IMR-90 (cell line): ENCODE measurements at places on chromosomes 12 and 14. TPM values are rescaled to one million over a fixed set of nuclear protein-coding genes. Genes with fewer than 3 reads are reported as not detected.
A peak's percentile ranks its signal among the peaks of the same experiment; 100 is the strongest.

CABP1 gene
- polyA plus RNA-seq, result 0.20 and 1.1 TPM in 2 replicates

VRTN gene
- polyA plus RNA-seq, result not detected in 2 replicates

TAS2R46 gene
- 0.09 TPM in 1 of 2 replicates, not detected in the other for polyA plus RNA-seq

IFI27L2 gene
- 187 and 261 TPM in 2 replicates for polyA plus RNA-seq

C12orf50 gene
- polyA plus RNA-seq, result not detected in 2 replicates

- no peak for DNase-seq
These were observed 30.2 kb upstream of the NPAS3 start for GRCh38 chr14:32908196-32909084.

GRCh38 chr14:89399594-89400068 is 17.4 kb downstream of the FOXN3 start:
- peak; percentile 96 for DNase-seq

GRCh38 chr12:9001233-9001632 is 11.9 kb downstream of the KLRG1 start:
- no peak for DNase-seq

DNA sequence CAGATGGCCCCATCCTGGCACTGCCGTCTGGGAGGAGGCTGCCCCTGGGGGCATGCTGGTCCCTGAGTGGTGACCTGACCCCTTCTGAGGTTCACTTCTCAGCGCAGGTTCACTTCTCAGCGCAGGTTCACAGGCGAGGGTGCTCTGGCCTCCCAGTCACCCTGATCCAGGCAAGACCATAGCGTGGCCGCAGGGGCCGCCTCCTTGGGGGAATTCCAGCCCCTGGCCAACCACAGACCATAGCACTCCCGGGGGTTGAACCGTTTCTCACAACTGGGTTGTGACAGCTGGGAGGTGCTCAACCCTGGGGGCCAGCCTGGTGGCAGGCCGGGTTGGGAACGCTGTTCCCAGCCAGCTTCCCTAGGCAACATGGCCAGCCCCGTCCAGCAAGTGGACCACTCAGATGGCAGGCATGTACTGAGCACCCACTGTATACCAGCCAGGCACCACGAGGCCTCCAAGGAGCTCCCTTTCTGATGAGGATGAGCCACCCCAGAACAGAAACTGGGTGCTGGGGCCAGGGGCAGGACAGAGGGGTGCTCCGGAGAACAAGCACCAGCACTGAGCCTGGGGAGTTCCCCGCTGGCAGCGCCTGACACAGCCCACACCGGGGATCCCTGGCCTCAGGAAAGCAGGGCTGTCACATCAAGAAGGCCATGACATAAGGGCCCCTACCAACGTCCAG is 28.3 kb upstream of the ZFP36L1 start:
- no peak for DNase-seq

DNA sequence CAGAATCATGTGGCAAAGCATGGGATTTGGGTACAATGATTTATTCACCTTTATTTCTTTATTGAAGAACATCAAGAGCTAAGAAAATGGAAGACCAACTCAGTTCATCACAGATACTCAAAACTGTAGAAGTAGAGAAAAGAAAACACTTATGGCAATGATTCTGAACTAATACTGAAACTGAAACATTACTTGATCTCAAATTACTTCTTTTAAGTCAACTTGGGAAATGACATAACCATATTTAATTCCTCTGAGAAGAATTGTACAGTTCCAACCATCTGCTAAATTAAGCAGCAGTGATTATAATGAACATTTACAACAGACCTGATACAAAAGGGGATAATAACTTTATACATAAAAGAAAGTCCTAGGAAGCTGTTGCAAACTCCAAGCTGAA is 466.5 kb downstream of the TMTC2 start:
- DNase-seq, result no peak

GRCh38 chr12:77314378-77315052 is 249.1 kb upstream of the E2F7 start:
- DNase-seq, result no peak

DNA sequence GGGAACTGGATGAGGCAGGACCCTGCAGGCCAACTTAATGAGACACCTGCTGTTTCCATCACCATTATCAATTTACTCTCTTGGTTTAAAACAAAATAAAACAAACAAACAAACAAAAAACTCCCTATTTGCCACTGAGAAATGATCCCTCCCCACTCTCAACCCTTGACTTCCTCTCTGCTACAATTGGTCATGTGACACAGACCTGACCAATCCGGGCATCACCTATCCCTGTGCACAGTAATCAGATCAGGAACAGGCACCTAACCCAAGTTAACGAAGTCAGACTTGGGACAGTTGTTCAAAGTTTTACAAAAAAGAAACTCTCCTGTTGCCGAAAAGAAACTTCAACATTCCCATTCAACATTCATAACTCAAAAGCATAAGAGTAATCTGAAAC is 58.4 kb downstream of the NELL2 start:
- no peak for DNase-seq

- DNase-seq, result no peak
These were observed 84.4 kb downstream of the ARF6 start for GRCh38 chr14:49977126-49977841.

GRCh38 chr14:50335389-50335788 is 23.3 kb downstream of the DMAC2L start:
- DNase-seq, result peak; percentile 72

- DNase-seq, result no peak
These were observed 19.3 kb downstream of the PPP2R5E start for GRCh38 chr14:63523735-63524426.

DNA sequence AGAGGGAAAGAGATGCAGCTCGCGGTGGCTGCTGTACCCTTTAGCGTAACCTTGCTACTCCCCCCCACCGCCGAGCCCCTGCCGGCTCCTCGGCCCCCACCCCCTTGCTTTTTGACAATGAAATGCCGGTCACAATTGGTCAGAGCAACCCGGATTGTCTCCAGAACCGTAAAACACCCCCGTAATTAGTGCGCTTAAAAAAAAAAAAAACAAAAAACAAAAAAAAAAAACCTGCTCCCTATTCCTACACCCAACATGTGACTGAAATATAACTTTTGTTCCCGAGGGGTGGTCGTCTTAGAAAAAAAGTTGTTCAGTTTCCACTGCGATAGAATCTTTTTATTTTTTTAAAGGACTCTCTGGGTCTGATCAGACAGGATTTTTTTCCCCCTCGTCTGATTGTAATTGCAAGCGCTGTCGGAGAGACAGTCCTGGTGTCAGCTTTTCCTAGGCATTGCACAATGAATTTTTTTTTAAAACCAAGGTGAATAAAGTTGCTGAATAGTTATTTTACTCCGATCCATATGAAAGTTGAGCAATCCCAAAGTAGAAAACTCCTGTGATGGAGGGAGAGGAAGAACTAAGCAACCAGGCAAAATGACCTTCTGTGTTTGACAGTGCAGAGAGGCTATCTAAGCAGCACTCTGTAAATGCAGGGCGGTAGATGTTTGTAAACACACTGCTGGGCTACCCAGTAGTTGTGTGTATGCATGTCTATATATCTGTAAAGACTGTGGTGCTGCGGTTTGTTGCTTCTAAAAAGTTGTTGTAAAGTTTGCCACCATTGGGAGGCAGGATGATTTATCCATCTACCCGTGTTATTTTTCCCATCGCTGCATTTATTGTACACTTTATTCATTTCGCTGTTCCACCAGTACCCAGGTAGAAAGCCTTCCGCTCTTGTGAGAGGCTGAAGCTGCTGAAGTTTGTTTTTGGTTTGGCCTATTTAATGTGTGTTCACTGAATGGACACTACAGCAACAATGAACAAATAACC is 1.1 kb downstream of the ETV6 start:
- peak; percentile 37 for DNase-seq

DNA sequence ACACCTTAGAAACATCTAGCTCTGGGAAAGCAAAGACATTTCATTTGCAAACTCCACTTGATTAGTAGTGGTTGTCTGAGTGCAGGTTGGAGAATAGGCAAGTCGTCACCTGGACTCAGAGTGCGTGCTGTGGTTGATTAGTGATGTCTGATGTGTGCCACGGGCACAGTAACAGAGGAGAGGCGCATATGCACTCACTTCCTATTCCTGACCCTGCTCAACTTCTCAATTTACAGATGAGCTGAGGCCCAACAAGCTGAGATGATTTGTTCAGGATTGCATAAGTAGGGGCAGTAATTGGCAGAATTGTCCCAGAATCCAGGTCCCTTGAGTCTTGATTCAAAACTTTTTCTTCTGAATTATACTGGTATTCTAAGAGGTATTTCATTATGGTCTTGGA is 44.9 kb downstream of the ADCK1 start:
- no peak for DNase-seq

DNA sequence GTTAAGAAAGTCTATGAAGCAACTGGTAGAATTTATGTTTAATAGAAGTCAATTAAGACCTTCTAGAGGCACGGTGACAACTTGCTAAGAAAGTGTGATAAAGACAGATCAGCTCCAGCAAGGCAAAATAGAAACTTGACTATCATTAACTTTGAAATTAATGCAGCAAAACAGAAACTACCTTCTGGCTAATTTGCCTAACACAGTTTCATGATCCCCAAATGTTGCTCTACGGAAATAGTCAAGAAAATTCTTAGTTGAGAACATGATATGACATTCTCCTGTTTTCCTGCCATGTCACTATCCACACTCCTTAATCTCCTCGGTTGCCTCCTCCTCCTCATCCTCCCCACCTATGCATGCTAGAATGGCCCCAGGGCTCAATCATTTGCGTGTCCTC is 4.2 kb downstream of the DENND5B start:
- no peak for DNase-seq

DNA sequence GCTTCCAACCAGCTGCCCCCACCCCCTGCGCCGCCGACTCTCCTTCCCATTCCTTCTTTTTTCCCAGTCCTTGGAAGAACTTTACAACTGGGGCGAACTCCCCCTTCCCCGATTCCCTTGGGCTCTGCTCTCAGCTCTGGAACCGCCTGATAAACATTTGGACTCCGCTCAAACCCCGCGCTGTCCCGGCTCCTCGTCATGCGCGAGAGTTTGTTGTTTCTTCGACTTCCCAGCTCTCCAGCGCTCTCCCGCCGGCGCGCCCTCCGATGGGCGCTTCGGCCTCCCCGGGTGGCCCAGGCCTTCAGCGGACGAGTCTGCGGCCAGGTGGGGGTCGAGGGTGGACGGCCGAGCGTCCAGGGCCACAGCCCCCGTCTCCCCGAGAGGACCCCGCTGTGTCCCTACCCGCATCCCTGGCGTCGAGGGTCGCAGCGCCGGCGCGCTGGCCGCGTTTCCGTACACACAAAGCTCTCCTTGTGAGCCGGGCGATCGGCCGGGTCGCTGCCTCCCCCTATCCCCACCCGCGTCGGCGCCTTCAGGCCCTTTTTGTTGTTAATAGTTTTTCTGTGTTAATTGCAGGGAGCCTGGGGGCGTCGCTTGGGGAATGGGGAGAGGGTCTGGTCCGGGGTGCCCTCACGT is 847 bp downstream of the MMP14 start:
- DNase-seq, result peak; percentile 63
